ENCODE measurements at places on chromosomes 2 and 18.

DNA sequence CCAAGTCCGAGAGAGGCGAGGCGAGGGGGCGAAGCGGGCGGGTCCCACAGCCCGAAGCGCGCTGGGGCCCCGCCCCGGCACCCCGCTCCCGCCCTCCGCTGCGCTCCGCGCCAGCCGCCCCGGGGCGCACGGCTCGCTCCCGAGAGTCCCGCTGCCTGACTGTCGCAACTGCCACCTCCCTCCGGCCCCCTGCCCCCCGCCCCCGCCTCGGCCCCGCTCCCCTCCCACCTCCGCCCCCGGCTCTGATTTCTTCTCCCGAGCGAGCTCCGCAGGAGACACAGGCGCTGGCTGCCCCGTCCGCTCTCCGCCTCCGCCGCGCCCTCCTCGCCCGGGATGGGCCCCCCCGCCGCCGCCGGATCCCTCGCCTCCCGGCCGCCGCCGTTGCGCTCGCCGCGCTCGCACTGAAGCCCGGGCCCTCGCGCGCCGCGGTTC lies at the start of gene WNT6:
WNT6 (plus strand) TSS at position 250 of the 432 bp plus-strand sequence. CDS start 233 bp downstream, outside the sequence.
- no peak for DNase-seq

DNA sequence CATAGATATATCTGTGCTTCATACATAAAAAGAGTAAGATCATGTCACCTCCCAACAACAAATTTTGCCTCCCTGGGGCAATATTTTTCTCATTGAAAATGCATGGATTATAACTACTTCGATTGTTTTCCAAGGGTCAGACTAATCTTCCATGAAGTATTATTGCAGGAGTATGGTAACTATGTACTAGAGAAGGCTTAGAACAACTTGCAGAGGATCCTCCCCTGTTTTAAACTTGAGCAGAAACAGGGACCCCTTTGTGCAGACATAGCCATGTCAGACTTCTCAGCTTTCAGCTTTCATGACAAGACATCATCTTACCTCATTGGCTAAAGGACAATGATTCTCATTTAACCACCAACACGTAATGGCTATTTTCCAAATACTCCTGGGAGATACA lies 13.2 kb upstream of the RAB27B start:
- no peak for DNase-seq

DNA sequence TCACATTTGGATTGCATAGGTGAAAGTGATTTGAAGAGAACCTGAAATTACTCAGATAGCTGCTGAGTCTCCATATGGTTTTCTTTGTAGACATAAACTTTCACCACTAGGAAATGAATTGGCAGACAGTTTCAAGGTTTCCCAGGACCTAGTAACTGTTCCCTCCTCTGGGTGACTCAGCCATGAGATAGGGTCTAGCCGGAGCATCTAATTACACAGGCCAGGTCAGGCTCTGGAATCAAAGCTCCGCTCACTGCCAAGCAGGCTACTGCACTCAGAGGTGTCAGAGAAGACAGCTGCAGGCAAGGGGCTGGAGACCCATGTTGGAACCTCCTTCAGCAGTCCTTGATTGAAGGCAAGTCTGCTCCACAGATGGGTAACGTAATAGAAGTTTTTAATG lies 429.2 kb downstream of the TNS1 start:
- DNase-seq, result peak; percentile 36

- peak; percentile 100 for DNase-seq
Measured at GRCh38 chr2:64807417-64807816, 153.7 kb upstream of the SERTAD2 start.

DNA sequence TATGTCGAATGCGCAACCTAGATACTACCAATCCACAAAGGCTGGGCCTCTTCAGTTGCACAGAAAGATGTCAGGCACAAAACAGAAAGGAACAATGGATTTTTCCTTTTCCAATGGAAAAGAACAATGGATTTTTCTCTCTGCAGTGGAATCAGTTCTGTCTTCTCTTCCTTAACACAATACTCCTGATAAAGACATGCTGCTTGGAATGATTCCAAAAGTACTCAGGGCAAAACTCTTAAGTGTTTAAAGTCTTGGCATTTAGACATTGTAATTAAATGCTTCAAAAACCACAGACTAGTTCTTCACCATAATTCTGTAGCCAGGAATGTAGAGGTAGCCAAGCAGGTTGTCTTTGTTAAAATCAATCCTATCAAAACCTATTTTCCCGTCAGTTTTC lies 46.7 kb upstream of the FLACC1 start:
- DNase-seq, result peak; percentile 64

DNA sequence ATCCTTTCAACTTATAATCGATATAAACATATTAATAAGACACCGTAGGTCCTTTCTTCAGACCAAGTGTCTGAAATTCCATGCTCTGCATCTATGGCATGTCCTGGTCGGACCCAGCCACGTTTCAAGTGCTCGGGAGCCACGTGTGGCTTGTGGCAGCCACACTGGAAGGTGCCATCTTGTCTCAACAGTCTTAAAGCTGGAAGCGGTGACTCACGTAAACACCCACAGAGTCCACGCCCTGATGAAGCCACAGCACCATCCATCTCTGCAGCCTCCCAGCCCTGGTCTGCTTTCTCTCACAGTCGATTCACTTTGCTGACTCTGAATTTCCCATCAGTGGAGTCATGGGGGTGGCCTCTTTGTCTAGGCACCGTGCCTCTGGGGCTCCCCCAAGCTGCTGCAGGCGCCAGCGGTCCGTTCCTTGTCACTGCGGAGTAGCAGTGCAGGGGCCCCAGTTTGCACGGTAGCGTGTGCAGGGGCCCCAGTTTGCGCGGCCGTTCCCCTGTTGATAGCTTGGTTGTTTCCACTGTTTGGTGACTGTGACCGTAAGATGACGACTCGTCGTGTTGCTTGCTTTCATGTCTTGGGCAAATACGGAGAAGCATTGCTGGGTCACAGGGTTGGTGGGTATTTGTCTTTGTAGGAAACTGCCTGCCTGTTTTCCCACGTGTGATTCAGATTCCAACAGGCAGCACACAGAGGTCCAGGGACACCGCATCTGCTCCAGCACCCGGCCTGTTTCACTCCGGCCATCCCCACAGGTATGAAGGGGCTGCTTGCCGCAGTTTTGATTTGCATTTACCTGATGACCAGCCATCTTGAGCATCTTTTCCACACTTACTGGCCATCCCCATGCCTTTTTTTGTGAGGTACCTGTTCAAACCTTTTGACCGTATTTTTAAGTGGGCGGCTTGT lies 240.3 kb downstream of the HDAC4 start:
- DNase-seq, result no peak

GRCh38 chr2:171362396-171362795 lies 71.4 kb downstream of the METTL8 start:
- DNase-seq, result no peak

DNA sequence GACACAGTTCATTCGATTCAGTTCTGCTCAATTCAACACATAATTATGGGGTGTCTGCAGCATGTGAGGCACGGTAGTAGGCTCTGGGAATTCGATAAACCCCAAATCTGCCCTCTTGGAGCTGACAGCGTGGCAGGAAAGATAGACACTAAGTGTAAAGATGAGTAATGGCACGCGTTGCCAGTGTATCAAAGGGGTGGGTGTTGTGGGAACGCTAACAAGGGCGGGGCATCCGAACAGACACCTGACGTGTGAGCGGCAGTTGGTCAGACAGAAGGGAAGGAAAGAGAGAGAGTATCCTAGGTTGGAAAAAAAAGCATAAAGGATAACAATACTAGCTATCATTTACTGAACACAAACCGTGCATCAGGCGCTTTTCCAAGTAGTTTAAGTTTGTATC lies 125.7 kb upstream of the HAAO start:
- DNase-seq, result no peak

DNA sequence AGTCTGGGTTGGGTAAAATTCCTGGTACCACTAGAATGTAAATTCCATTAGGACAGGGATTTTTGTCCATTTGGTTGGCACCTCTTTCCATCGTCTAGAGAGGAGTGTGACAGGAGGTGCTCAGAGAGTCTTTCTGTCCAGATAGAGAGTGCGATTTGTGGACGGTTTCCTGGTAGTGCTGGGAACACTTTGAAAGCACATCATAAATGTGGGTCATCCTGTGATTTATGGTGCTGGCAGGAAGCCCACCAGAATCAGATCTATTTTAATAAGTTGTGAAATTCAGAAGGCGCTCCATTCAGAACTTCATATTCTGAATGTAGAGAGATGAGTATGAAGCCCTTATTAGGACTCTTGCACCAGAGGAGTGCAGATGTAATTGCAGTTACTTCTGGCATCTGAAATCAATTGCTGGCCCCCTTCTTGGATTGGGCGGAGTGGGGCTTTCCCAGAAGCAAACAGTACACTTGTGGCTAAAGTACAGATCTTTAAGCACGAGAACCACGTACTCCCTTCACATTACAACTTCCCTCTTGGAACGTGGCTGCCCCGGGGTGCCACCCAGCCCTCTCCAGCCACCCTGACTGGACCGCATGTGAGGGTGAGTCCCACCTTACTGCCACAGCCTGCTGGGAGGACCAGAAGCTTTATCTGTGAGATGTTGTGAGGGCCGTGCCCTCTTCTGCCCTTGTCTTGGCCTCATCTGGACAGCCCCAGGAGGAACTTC lies 243.2 kb downstream of the MYO3B start:
- no peak for DNase-seq

DNA sequence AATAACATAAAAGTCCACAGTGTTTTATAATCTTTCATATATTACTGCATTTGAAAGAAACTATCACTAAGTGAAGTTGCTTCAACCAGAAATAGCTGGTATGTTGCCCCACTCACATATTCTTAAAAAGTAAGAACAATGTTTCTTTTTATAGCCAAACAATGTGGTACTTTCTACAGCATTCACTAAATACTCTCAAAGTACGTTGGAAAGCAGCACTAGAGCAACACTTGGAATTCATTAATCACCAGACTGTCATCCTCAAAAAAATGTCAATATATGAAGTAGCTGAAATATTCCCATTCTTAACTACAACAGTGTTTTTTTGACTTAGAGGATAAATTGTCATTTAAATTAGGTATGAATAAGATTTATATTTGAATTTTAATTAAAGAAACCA lies 32.8 kb downstream of the COBLL1 start:
- no peak for DNase-seq

DNA sequence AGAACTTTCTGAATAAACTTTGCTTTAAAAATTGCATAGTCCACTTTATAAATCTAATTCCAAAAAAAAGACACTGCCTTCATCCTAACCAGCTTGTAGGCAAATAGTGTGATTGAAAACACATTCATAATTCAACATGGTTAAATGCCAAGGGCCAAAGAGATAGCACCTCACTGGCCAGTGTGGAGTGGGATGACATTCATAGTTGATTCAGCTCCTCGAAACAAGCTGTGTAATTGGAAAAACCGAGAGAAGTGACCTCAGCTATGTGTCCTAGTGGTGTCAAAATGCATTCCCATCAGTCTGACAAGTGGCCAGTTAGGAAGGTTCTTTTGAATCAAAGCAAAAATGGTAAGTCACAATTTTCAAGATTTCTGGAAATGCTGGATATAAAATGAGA lies 1068.5 kb upstream of the CELF4 start:
- no peak for DNase-seq

DNA sequence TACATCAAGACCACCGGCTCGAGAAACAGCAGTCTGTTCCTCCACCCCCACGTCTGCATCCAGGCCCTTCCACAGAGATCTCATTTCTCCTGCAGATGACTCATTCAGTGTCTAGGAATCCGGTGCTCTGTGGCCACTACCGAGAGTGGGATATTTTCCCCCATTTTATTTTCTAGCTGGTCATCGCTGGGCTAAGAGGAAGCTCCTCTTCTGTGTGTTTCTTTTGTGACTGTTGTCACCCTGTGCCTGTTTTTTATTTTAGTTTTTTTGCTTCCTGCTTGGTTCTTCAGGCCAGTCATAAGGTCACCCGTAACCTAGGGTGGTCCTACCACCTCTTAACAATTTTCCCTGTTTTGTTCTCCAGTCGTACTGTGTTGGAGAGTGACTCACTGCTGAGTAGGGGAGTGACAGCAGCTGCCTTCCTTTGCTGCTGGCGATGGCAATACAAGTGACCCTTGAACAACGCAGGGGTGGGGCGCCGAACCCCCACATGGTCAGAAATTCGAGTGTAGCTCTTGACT lies 6.7 kb downstream of the RAMP1 start:
- peak; percentile 60 for DNase-seq

DNA sequence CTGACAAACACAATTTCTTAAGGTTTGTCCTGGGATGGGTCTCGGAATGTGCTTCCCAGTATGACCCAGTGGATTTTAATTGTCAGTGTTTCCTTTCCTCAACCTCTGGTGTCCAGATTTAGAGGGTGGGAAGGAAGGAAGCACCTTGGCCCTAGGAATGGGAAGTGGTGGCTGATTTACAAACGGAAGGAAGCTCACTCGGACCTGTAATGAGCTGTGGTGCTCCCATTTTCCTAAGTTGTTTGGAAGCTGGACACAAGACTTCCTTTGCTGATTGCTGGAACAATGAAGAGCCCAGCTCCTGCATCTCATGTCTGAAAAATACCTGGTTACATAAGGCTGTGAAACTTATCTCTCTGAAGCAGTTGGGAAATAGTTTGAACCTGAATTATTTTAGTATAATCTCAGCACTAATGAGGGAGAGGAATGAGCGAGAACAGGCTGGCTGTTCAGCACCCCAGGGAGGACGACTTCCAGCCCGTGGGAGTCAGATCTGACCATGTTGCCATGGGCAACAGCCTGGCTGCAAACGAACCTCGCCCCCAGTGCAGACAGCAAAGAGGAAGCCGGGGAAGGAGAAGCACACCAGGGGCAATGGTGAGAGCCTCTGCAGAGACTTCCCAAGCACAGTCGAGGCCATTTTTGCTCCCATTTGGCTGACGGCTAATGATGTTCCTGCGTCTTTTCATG lies 74.4 kb upstream of the ASB18 start:
- DNase-seq, result peak; percentile 42

- no peak for DNase-seq
Measured at GRCh38 chr2:145987793-145988192, 1467.9 kb upstream of the ZEB2 start.

DNA sequence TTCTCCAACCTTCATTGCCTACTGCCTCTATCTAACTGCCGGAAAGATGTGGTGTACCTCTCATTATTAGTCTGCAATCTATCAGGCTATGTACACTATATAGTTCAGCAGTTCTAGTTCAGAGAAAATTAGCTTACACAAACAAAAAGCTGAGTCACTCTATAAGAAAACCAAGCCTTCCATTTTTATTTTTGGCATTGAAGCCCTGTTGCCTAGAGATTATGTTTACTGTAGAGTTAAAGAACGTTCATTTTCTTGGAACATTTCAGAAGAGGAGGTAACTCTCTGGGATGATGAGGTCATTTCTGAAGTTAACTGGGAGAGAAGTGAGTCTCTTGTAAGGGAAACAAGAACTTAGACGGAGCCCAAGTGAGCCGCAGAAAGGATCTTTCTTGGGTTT lies 133.5 kb downstream of the FAM124B start:
- peak; percentile 49 for DNase-seq

- no peak for DNase-seq
Measured at GRCh38 chr18:77074431-77074830, 58.2 kb downstream of the MBP start.

GRCh38 chr18:38526922-38527321 lies 961.3 kb upstream of the CELF4 start:
- DNase-seq, result peak; percentile 5

- DNase-seq, result no peak
Measured at GRCh38 chr18:38756436-38756835, 1190.8 kb upstream of the CELF4 start.

GRCh38 chr2:144834998-144835633 lies 315.2 kb upstream of the ZEB2 start:
- DNase-seq, result peak; percentile 63

- DNase-seq, result peak; percentile 63
Measured at GRCh38 chr2:9752441-9753275, 90.6 kb upstream of the TAF1B start.

GRCh38 chr2:229601396-229601795 lies 113.0 kb downstream of the DNER start:
- DNase-seq, result no peak

GRCh38 chr2:235852526-235852920 lies 315.7 kb downstream of the GBX2 start:
- no peak for DNase-seq

All from kidney tubule cell (primary cell).